BJ (cell line): ENCODE measurements at places on chromosomes 7 and 10.
A peak's percentile ranks its signal among the peaks of the same experiment; 100 is the strongest.

DNA sequence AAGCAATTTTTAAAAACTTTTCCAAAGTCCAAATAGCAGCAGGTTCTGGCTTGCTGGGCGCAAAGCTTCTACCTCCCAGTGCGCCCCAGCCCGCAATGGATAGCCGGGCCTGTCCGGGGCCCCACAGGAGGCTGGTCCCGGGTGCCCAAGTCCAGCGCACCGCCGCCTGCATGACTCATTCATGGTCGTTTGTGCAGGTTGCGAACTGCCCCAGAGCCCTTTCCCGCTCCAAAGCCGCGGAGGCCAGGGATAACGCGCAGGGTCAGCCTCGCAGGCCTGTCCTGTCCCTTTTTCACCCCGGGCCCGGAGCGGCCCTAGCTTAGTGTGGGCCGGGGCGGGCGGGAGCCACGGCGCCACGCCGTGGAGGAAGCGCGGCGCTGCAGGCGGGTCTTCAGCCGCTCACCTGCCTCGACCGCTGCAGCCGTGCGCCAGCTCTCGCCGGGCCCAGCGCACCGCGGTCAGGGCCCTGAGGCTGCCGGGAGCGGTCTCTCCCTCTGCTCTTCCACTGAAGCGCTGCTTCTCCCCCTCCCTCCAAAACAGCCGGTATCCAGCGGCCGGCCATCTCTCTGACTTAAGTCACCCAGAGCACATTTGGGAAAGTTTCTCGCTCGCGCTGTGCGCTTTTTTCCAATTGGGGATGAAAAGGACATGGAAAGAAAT lies 1.7 kb upstream of the EGR2 start:
- no peak for DNase-seq

DNA sequence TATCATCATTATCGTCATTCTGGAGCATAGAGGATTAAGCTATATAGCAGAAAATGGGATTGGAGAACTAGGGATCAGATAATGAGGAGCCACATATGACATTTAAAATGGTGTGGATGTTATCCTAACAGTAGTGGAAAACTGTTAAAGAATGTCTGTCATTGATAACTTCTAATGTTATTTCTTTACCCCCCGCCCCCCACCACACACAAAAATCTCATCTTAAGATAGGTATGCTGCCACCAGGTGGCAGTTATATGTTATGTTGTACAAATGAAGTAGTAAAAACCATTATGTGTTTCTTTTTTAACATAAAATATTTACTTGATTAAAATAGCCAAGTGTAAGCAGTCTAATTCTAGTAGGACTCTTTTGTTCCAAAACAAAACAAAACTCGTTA lies 13.0 kb downstream of the AKAP9 start:
- no peak for DNase-seq

- DNase-seq, result no peak
Measured at GRCh38 chr10:103595933-103596726, 102.6 kb downstream of the NEURL1 start.

DNA sequence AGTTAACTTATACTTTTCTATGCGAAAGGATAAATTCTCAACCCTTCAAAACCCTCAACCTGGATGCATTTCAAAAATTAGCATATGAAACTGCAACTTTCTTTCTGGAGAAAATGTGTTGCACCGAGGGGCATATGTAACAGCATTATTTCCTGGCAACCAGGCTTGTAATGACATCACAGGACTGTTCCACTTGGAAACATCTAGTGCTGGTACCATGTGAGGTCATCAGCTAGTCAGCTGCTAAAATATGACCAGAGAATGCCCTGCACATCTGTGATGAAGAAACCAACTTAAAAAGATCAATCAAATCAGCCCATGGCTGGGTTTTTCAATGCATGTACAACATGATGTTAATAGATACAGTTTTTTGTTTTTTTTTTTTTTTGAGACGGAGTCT lies 40.0 kb downstream of the FGFR2 start:
- DNase-seq, result no peak

- DNase-seq, result peak; percentile 69
Measured at GRCh38 chr10:86410542-86411124, 44.0 kb upstream of the GRID1 start.

DNA sequence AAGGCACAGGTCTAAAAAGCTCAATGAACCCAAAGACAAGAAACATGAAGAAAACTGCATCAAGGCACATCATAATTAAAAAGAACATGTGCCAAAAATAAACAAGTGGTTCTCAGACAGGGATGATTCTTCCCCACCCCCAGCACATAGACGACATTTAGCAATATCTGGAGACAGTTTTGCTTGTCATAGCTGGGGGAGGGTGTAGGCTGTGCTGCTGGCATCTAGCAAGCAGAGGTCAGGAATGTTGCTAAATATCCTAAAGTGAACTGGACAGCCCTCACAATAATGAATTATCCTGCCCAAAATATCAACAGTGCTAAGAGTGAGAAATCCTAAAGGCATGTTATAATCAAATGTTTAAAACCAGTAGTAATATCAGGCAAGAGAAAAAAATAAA lies 122.6 kb downstream of the MICU1 start:
- DNase-seq, result peak; percentile 46

DNA sequence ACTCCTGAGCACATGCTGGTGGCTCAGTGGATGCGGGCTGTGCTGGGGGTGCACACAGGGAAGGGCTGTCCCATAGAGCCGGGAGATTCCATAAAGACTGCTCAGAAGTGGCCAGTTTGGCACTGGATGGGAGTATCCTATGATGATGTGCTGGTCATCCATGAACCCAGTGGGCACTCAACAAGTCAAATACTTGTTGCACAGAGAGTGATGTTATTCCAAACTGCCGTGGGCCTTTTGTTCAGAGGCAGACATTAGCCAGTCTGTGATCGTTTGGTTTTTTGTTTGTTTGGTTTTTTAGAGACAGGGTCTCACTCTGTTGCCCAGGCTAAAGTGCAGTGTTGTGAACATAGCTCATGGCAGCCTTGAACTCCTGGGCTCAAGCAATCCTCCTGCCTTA lies 30.9 kb upstream of the SAMD8 start:
- DNase-seq, result no peak

DNA sequence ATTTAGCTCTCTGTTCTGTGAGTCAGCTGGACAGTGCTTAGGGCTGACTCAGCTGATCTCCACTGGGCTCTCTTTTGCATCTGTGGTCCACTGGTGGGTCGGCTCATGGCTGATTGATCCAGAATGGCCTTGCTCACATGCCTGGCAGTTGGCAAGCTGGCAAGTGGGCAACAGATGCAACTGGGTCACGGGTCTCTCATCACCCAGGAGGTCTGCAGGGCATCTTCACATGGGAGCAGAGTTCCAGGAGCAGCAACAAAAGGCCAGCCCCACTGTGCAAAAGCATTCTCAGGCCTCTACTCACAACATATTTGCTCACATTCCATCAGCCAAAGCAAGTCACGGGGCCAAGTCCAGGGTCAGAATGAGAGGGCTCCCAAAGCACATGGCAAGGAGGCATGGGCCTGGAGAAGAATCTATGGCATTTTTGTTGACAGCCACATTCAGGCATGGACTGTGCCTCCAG lies 98.8 kb downstream of the OAT start:
- peak; percentile 49 for DNase-seq

DNA sequence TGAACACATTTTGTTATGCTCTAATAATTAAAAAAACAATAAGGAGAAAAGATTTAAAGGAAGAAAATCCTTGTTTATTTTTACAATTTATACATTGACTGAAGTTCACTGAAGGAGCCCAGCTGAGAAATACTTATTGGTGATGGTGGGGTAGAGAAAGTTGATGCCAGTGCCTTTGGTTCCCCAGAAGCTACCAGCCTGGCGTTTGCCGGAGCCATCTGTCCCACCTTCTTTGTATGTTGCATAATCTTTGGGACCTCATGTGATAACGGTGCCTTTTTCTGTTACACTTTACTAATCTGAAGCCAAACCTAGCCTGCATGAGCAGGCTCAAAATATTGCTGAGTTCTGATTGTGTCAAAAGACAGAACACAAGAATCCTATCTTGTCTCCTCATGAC lies 22.7 kb downstream of the ZNF365 start:
- DNase-seq, result no peak

DNA sequence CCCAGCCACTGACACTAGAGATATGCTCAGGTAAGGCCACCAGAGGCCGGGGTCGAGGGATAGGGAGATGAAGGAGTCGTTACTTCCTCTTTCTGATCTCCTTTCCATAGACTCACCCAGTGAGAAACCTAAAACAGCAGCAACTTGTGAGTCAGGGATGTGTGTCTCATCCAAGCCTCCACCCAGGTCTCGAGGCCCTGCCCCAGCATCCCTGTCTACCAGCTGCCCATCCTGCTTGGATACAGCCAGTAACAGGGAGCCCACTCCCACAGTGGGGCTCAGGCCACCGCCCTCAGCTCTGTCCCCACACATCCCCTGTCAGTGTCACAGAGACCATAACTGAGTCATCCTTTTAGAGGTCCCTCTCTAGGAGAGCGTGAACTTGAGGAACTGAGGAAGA lies 49.6 kb upstream of the CHST15 start:
- DNase-seq, result no peak

- no peak for DNase-seq
Measured at GRCh38 chr7:55508221-55509011, 63.9 kb downstream of the VOPP1 start.

- DNase-seq, result no peak
Measured at GRCh38 chr7:40439686-40440085, 304.9 kb downstream of the SUGCT start.

DNA sequence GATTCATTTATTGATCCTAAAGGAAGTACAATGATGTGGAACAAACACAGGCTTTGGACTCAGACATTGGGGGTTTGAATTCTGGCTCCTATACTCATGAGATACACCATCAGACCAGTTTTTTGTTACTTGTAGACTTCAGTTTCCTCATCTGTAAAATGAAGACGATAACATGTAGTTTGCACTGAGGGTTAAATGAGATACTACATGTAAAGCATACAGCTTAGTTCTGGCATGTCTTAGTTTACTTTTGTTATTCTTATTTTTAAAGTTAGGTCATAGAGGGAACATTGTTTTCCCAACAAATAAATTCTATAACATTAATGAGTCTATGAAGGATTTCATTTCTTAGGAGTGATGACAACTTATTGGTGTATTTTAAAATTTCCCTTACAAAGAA lies 183.5 kb upstream of the FAM3C start:
- DNase-seq, result no peak

DNA sequence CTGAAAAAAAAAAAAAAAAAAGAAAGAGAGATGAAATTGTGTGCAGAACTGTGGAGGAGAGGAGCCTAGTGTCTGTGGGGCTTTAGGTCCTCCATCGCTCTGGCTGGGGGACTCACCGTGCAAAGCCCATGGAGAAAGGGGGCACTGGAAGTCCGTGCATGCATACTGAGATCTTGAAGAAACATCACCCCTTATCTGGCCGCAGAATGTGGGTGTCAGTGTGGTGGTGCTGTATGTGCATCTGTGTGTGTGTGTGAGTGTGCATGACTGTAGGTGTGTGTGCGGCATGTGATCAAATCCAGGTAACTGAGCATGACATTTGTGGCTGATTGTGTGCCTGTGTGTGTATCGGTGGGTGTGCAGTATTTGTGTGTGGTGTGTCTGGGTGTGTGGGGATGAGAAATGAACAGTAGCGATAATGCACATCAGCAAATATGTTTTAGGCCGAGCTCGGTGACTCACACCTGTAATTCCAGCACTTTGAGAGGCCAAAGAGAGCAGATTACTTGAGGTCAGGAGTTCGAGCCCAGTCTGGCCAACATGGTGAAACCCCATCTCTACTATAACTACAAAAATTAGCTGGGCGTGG lies 8.8 kb upstream of the CLDN3 start:
- DNase-seq, result no peak
